GM19239 (cell line): ENCODE measurements at places on chromosomes 4 and X.

GRCh38 chr4:88843067-88843685, 145.5 kb upstream of the NAP1L5 start:
- no peak for DNase-seq

DNA sequence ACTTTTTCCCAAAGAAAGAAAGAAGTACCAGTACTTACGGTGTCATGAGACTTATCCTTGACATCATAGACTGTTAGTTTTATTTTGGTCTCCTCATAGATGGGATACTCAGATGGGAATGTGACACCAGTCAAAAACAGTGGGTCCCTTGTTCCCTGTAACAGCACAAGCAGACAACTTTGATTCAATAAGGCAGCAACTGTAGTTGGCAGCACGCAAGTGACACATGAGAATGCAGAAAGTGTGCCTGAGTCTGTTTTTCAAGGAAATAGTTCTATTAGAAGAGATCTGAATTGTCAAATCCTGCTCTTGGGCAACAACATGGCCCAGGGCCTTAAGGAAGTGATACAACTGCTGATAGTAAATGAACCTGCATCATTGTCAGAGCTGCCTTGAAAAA, 443.2 kb downstream of the INPP4B start:
- no peak for DNase-seq

DNA sequence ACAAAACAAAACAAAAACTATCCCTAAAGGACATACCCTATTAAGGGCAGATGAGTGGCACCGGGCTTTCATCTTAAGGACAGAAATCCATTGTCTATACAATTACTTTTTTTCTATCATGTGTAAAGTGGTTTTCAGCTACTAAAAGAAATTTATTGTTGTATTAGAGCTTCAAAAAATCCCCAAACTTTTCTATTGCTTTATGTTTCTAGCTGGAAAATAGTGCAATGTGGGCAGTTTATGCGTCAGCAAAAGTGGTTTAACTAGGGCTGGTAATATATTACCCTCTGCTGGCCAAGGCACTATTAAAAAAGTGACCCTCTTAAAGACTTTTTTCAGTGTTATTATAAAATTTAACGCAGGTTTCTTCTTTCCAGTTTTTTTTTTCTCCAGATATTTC, 15.5 kb upstream of the GPR82 start:
- DNase-seq, result no peak

DNA sequence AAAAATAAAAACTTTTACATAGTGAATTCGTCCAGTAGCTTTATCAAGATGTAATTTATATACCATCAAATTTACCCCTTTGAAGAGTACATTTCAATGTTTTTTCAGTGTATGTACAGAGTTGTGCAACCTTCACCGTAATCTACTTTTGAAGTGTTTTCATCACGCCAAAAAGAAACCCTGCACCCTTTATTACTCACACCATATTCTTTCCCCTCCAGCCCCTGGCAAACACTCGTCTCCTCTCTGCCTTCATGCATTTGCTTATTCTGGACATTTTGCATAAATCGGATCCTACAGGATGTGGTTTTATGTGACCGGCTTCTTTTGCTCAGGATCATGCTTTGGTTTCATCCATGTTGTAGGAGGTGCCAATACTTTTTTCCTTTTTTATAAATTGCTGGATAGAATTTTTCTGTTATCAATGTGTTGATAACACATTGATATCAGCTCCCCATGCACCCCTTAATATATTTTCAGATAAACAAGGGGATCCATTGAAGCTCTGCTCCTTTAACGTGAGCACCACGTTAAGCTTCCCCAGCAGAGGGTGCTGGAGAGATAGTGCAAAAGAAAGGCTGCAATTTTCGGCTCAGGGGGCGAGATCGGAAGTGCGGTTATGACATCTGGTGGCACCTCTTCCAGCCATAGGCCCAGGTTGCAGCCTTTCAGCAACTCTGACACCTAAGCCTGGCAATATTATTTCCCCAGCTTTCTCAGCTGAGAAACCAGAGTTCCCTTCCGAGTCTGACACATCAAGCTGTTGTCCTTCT, 100.1 kb upstream of the VCX3B start:
- no peak for DNase-seq

- no peak for DNase-seq
These were observed at the start of gene CCDC158 for GRCh38 chr4:76420762-76421581. CCDC158 (minus strand) TSS chr4:76421141; CDS start chr4:76403207, 17,934 bp downstream.

DNA sequence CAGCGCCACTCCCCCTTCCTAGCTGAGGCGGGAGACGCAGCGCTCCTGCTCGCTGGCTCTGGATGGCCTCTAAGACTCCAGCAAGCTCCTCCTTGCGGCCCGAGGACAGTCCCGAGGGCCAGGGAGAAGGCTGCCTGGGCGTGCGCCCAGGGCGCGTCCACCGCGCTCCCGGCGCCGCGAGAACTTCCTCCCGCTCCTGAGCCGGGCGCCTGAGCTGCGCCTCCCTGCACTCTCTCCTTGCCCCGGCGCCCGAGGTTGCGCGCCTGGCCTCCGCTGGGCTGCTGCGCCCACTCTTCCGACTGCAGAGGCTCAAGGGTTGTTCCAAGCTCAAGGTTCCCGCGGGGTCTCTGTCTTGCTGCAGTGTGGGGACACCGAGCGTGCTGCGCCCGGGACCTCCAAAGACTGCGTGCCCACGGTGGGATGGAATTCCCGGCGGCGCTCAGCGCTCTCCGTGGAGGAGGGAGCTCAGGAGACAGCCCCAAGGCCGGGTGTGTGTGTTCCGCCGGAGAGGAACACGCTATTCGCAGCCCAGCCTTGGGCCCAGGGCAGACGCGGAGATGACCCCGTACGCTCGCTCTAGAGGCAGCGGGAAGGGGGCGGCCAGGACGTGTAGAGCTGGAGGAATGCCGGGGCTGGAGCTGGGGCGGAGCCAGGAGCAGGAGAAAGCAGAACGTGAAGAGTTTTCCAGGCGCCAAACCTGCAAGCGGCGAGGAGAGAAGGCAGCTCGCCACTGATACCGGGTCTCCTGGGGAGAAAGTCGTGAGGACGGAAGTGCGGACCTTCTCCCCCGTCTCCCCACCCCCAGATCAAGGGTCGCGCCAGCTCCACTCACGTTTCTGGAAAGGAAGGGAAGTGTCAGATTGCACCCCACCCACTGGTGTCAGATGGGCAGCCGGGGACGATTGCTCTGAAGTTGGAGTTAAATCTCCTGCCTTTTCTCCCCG, at the start of gene ARHGAP6:
Gene ARHGAP6 (minus strand): TSS at position 753 of the 944 bp plus-strand sequence. CDS start 1,092 bp downstream, outside the sequence.
- DNase-seq, result no peak

- DNase-seq, result no peak
These were observed 132.2 kb downstream of the BMPR1B start for GRCh38 chr4:94889946-94890345.

DNA sequence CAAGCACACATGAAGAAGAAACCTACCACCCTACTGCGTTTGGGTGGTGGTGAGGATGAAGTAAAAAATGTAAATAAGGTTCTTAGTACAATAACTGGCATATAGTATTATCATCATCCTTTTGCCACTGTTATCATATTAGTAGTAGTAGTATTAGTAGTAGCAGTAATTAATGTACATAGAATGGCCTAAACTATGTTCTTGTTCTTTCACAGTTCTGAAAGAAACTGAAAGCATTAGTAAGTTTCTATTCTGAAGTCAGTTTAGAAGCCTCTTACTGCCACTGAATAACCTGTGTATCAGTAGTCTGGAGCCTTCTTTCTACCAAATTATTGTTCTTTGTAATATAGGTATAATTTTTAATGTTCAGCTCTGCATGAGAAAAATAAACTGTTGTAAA, 21.0 kb downstream of the COL4A6 start:
- no peak for DNase-seq

DNA sequence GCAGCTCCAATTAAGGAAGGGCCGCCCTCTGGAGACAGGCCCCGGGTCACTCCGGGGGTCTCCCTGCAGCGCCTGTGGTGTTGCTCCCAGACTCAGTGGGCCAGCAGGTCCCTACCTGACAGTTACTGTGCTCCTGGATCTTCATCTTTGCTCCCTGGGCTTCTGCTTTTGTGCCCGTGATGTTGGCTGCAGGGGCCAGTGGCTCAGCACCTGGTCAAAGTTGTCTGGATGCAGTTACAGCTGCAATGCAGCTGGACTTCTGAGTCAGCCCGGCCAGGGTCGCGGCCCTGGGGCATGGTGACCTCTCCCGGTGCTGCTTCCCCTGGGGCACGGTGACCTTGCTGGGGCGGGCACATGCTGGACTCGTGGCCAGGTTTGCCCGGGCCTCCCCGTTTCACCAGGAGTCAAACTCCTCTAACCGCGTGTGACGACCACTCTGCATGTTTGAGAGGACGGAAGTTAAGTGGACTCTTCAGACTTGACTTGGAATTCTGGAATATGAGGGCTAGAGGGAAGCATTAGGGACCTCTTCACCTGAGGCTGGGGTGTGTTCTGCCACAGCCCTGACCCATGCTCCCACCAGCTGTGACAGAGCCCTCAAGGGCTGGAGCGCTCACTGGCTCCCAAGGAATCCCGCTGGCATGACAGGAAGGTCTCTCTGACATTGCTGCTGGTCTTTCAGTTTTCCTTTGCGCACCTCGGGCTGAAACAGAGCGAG, 3.7 kb downstream of the CTAG2 start:
- no peak for DNase-seq

DNA sequence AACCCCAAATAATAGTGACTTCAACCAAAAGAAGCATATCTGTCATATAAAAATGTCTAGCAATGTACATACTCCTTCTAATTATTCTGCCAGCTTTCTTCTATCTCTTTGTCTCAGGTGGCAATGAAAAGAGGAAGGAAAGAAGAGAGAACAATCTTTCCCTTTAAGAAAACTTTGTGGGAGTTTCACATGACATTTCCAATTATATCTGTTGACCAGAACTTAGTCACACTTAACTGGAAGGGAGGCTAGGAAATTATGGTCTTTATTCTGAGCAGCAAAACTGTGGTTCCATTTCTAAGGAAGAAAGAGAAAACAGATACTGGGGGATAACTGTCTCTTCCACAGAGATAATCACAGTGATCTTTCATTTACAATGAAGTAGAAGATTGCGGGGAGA, 12.9 kb upstream of the MAOA start:
- no peak for DNase-seq

DNA sequence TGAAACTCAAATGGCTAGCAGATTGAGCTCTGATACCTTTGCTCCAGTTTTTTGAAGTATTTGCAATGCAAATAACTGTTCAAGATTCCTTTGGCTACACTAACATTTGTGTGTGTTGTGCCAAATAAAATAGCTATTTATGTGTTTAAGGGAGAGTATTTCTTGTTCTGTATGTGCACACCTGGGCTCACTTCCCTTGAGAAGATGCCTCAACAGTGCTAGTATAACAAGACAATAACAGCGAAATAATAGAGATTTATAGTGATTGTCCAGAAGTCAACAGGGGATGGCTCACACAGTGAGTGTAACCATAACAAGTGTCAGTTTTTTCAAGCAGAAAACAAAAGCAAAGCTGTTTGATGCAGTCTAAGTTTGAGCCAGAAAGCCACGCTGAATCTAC, 460.5 kb downstream of the CENPC start:
- no peak for DNase-seq

GRCh38 chr4:5969336-5969735, 48.9 kb downstream of the C4orf50 start:
- DNase-seq, result no peak

GRCh38 chr4:110518889-110519490, 43.0 kb downstream of the ENPEP start:
- no peak for DNase-seq

DNA sequence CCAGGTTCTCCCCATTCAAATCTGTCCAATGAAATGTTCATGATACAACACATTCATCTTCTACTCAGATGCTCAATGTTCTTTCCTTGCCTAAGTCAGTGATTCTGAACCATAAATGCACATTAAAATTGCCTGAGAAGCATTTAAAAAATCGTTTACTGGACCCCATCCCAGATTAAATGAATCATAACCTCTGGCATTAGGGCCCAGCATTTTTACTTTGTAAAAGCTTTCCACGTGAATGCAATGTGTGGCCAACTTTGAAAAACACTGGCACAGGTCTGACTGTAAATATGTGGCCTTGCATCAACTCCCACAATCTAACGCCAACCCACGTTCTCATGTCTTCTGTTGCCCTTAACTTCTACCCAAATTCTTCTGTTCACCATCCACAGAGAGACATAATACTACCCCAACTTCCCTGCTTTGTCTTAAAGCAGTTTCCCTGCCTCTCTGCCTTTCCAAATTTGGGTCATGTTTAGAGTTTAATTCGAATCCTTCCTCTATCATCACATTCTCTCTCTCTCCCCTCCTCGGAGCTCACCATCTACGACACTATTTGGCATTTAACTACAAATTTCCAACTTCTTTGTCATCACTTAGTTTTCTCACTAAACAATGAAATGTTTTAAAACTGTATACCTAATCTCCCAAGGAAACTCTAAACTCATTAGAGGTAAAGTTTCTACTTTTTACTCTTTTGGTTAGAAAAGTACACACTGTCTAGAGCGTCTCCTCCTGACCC, 78.7 kb downstream of the PRKG2 start:
- no peak for DNase-seq

- no peak for DNase-seq
These were observed 33.5 kb downstream of the HPF1 start for GRCh38 chr4:169724260-169724659.

DNA sequence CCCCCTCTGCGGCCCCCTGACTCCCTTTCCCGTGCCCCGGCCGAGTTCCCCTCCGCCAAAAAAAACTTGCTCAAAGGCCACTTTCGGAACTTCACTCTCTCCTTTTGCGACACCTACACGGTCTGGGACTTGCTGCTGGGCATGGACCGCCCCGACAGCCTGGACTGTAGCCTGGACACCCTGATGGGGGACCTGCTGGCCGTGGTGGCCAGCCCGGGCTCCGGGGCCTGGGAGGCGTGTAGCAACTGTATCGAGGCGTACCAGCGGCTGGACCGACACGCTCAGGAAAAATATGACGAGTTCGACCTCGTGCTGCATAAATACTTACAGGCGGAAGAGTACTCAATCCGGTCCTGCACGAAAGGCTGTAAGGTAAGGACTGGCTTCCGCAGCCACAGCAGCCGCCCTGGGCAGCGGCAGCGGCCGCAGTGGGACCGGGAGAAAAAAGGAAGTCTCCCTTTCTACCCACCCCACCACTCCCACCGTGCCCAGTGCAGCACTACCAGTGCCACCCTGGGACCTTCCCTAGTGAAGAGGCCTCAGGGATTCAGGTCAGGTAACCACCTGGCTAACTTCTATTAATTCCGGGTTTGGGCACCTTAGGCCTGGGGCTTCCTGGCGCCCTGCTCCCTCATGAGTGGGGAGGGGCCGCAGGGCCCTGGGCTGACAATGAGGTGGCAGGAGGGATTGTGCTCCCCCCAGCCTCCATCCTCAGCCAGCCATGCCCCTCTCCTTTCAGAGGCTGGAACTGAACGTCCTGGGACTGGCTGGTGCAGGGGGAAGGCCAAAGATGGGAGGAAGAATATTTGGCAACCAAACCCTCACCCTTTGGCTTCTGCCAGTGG, 1.9 kb downstream of the NALF2 start:
- DNase-seq, result no peak

- no peak for DNase-seq
These were observed 709.3 kb downstream of the PCDH18 start for GRCh38 chr4:136823020-136823419.

DNA sequence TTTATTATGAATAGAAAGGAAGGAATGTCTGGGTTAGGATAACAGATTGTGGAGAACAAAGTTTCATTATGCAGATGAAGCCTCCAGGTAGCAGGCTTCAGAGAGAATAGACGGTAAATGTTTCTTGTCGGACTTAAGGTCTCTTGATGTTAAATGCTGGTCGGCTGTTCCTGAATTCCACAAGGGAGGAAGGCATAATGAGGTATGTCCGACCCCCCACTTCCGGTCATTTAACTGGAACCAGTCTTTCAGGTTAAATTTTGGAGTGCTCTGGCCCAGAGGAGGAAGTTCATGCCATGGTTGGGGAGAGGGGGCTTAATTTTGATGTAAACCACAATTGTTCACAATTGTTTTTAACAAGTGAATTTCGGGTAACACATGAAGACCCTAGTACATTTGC, 158.1 kb upstream of the VCX3A start:
- DNase-seq, result no peak

GRCh38 chrX:24925430-24925829, 90.3 kb downstream of the ARX start:
- DNase-seq, result no peak
